ENCODE measurements at places on chromosomes 7 and 10. TPM values are rescaled to one million over a fixed set of nuclear protein-coding genes. Genes with fewer than 3 reads are reported as not detected.

DNA sequence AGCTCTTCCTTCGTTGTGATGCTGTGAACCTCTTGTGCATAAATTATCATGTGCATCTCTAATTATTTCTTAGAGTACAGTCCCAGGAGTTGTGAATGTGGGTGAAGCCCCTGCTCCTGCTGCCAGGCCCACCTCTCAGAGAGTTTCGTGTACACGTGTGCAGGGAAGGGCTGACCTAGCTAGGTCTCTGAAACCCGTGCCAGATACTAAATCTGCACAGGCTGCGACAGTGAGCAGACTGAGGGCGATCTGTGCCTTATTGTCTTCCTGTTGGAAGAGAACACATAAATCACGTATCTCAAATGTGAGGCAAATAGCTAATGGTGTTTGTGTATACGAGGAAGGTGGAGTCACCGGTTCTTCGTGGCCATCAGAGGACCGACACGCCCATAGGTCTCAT, 71.8 kb upstream of the DNAJB6 start:
- H3K4me1 ChIP-seq = no peaks in the 10 kb centered on the region
- no peak overlapping the region for H3K4me3 ChIP-seq
- peaks cover 25% of the 10 kb centered on the region for H3K36me3 ChIP-seq
- no peak for DNase-seq
- no peak overlapping the region for H3K27ac ChIP-seq

DNA sequence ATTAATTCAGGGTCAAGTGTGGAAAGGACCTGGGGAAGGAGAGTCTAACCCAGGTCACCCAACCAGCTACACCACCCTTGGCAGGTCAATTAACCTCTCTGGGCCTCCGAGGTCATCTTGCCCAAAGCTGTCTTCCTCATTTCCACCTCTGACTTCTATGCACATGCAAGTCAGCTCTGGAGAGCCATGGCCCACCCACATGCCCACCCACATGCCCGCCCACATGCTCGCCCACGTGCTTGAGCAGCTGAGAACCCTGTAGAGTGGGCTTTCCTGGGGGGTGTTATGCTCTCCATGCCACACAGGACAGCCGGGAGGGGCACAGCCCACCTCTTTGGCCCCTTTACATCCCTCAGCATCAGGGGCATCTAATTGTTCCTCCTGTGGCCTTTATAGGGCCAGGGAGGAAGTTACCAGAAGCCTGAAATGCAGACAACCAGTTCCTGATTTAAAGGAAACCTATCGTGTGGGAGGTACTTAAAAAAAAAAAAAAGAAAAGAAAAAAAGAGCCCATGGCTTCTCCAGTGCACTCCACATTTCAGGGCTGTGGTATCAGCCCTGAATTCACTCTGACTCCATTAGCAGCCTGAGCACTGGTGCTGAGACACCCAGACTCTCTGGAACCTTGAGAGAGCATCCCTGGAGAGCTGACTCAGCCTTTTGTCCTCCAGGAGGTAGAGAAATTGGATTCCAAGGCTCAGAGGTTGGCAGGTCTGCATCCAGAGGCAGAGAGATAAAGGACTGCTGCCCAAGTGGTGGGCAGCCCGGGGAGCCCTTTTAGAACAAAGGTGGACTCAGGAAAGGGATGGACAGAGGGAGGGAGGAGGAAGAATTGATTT, 176.2 kb upstream of the ZMIZ1 start:
- no peaks in the 10 kb centered on the region for H3K4me1 ChIP-seq
- no peaks in the 10 kb centered on the region for H3K36me3 ChIP-seq
- H3K27ac ChIP-seq = no peak overlapping the region
- no peak overlapping the region for H3K4me3 ChIP-seq

- DNase-seq = peak; percentile 77
- no peaks in the 10 kb centered on the region for H3K27me3 ChIP-seq
- H3K27ac ChIP-seq = no peak overlapping the region
- H3K36me3 ChIP-seq = no peaks in the 10 kb centered on the region
- peaks cover 25% of the 10 kb centered on the region for H3K4me1 ChIP-seq
- H3K4me3 ChIP-seq = no peak overlapping the region
Measured at GRCh38 chr10:71868192-71868697, 17.2 kb upstream of the PSAP start.

DNA sequence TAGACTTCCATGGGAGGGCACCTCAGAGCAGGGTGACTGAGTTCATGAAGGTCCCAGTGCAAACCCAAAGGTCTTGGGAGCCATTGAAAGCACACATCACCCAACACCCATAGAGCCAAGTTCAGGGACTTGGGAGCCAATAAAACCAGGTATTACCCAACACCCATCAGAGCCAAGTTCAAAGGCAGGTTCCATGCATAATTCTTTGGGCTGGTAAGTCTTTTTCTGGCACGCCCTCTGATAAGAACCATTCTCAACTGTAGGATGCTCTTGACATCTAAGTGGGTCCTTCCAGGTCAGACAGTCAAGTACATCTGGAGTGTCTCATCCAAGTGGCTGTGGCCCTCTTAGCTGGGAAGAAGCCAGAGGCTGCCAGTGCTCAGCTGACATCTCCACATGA, 63.2 kb downstream of the EBF3 start:
- no peak overlapping the region for H3K27ac ChIP-seq
- no peaks in the 10 kb centered on the region for H3K36me3 ChIP-seq
- H3K4me1 ChIP-seq = no peaks in the 10 kb centered on the region
- H3K27me3 ChIP-seq = peaks cover 38% of the 10 kb centered on the region
- no peak overlapping the region for H3K4me3 ChIP-seq

The LIPN gene
- total RNA-seq = not detected

GRCh38 chr7:41720886-41721285, 18.0 kb upstream of the INHBA start:
- H3K4me3 ChIP-seq = no peak overlapping the region
- H3K27me3 ChIP-seq = no peaks in the 10 kb centered on the region
- 0 out of 2 replicates have a peak, but pooled peaks cover 7% of the 10 kb centered on the region for H3K4me1 ChIP-seq
- no peak overlapping the region for H3K27ac ChIP-seq

GRCh38 chr10:8815969-8816368, 761.5 kb downstream of the GATA3 start:
- DNase-seq = no peak
- H3K4me3 ChIP-seq = no peak overlapping the region
- H3K36me3 ChIP-seq = no peaks in the 10 kb centered on the region
- H3K27me3 ChIP-seq = no peaks in the 10 kb centered on the region
- no peaks in the 10 kb centered on the region for H3K4me1 ChIP-seq

GRCh38 chr7:41568135-41568534, 134.8 kb downstream of the INHBA start:
- peaks cover 9% of the 10 kb centered on the region for H3K4me1 ChIP-seq
- H3K4me3 ChIP-seq = no peak overlapping the region
- DNase-seq = no peak

GRCh38 chr10:77669892-77670291, 32.3 kb upstream of the KCNMA1 start:
- H3K4me3 ChIP-seq = no peak overlapping the region
- peak; percentile 11 for DNase-seq
- H3K4me1 ChIP-seq = no peaks in the 10 kb centered on the region
- H3K27ac ChIP-seq = no peak overlapping the region
- no peaks in the 10 kb centered on the region for H3K36me3 ChIP-seq

- peaks cover 10% of the 10 kb centered on the region for H3K4me1 ChIP-seq
- no peak overlapping the region for H3K27ac ChIP-seq
- no peak overlapping the region for H3K4me3 ChIP-seq
- 0 out of 2 replicates have a peak, but pooled peaks cover 7% of the 10 kb centered on the region for H3K36me3 ChIP-seq
Measured at GRCh38 chr10:68163735-68164134, 54.4 kb downstream of the MYPN start.

DNA sequence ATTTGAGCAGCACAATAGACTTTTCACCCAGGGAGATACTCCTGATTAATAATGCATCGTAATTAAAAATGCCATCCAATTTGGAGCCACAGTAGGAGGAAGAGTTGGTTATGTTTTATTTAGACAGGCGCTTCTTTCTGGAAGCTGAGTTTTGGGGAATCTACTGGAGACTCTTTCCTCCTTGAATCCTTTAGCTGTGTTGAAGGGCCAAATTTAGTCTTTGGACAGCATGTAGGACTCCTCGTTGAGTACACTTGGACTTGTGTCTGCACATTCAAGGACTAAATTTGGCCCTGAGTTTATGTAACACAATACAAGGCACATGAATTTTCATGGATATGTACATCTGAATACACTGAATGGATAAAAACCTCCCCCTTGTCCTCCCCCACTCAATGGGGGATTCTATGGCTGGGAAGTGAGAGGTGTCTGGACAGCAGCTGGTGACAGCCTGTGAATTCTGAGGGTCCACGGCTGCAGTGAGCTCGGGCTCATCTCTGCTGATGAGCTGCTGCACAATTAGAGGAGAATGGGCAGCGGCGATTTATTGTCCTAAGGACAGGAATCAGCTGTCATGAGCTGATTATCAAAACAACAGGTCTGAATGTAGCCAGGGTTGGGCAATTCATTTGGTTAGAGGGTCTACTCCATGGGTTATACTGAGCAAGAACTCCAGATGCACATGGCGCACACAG, 95.2 kb downstream of the PRTFDC1 start:
- no peak overlapping the region for H3K27ac ChIP-seq
- no peaks in the 10 kb centered on the region for H3K36me3 ChIP-seq
- H3K4me3 ChIP-seq = no peak overlapping the region

DNA sequence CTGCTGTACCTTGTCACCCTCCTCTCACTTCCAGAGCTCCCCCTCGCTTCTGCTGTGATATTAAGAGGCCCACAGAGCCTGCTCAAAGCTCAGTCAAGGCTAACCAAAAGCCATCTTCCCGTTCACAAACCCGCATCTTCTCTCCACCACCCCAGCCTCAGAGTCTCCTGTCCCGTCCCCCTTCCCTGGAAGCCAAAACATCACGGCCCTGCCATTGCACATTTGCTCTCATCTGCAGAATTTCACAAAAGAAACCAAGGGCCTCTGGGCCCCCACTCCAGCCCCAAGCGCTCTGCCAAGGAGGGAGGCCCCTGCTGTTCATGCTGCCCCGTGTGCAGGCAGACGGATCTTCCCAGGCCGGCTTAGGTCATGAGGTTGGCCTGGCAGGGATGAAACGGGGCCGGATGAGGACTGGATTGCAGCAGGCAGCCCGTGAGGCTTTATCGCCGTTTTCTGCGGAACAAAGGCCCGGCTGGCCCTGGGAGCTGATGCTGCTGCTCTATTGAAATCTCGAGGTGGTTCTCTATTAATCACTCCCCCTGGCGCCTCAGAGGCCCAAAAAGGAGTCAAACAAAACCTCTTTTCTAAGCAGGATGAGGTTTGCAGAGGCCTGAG, 31.6 kb upstream of the FOXK1 start:
- no peak overlapping the region for H3K4me3 ChIP-seq
- H3K4me1 ChIP-seq = no peaks in the 10 kb centered on the region
- H3K27me3 ChIP-seq = no peaks in the 10 kb centered on the region
- peak overlapping the region; percentile 4 for H3K27ac ChIP-seq
- no peaks in the 10 kb centered on the region for H3K36me3 ChIP-seq
- DNase-seq = peak; percentile 61

DNA sequence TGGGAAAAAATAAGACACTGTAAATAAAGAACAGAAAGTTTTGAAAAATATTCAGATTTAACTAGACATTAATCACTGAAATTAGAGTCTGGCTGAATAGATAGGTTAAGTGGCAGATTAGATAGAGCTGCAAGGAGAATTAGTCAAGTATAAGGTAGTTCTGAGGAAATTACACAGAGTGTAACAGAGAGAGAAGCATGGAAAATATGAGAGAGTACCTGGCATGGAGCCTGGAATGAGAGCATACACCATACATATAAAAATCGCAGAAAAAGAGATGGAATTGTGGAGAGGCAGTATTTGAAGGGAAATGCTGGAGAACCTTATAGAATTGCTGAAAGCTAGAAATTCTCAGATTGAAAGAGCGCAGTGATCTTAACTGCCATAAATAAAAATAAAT, 46.9 kb downstream of the ZNRF2 start:
- no peak overlapping the region for H3K27ac ChIP-seq
- no peaks in the 10 kb centered on the region for H3K36me3 ChIP-seq
- H3K27me3 ChIP-seq = no peaks in the 10 kb centered on the region
- DNase-seq = peak; percentile 14

- peaks cover 6% of the 10 kb centered on the region for H3K4me1 ChIP-seq
- no peaks in the 10 kb centered on the region for H3K36me3 ChIP-seq
- no peak overlapping the region for H3K4me3 ChIP-seq
Measured at GRCh38 chr7:2269991-2270460, 28.0 kb downstream of the NUDT1 start.

The DPP6 gene
- not detected for total RNA-seq

GRCh38 chr10:113550365-113550764, 2.5 kb upstream of the HABP2 start:
- H3K4me3 ChIP-seq = no peak overlapping the region
- H3K36me3 ChIP-seq = no peaks in the 10 kb centered on the region
- DNase-seq = no peak
- H3K4me1 ChIP-seq = no peaks in the 10 kb centered on the region
- no peaks in the 10 kb centered on the region for H3K27me3 ChIP-seq
